ENCODE measurements at places on chromosomes 12 and 14. TPM values are rescaled to one million over a fixed set of nuclear protein-coding genes. Genes with fewer than 3 reads are reported as not detected.

DNA sequence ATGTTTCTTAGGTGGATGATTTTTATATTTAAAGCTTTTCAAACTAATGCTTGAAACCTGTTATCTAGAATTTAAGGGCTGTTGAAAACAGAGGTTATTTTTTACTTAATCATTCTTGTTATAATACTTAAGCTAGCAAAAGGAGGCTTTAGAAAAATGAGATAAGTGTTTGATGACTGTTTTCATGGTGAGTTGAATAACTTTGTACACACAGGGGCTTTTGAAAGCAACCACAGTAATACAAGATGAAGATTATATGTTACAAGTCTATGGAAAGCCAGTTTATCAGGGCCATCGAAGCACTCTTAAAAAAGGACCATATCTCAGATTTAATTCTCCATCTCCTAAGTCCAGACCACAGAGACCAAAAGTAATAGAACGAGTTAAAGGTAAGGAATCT, 33.3 kb downstream of the KIAA0586 start:
- DNase-seq, result no peak
- no peak overlapping the region for H3K27ac ChIP-seq
- H3K27me3 ChIP-seq, result no peaks in the 10 kb centered on the region
- peaks cover 8% of the 10 kb centered on the region for H3K4me1 ChIP-seq
- H3K36me3 ChIP-seq, result no peaks in the 10 kb centered on the region

DNA sequence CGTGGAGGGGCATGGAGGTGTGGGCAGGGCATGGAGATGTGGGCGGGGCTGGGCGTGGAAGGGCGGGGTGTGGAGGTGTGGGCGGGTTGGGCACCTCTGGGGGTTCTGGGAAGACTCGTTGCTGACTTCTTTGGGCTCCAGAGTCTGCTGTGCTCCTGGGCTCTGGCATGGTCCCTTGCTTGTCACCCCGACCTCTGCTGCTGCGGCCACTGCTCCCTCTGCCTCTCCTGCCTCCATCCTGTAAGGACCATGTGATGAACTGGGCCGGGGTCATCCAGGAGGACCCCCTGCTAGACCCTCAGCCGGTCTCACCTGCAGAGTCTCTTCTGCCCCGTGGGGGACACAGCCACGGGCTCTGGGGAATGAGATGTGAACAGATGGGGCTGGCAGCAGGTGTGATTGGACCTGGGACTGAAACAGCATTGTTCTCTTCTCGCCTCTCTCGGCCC, 15.3 kb downstream of the NOC4L start:
- DNase-seq, result no peak
- no peak overlapping the region for H3K27ac ChIP-seq
- H3K4me1 ChIP-seq, result no peaks in the 10 kb centered on the region
- no peak overlapping the region for H3K4me3 ChIP-seq

SMIM41 gene
- not detected for total RNA-seq

- H3K27me3 ChIP-seq, result no peaks in the 10 kb centered on the region
- H3K4me3 ChIP-seq, result no peak overlapping the region
- no peak for DNase-seq
Observed at GRCh38 chr14:36279306-36280190, 40.9 kb downstream of the MBIP start.

SLC25A29 gene
- total RNA-seq, result 6.9 TPM

DNA sequence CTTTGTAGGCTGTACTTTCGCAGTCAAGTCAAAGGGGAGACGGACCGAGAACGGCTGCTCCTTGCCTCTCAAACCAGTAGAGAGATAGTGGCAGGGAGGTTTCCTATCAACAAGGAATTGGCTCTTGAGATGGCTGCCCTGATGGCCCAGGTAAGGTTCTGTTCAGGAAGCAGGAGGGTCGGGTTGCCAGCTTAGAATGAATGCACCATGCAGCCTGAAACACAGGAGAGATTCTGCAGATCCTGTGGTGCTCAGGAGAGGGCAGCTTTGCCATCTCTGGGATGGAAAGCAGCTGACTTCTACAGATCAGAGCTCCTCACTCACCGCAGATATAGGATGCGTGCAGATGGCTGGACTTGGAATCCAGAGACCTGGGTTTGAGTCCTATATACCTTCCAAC, 18.0 kb downstream of the PIGH start:
- H3K27me3 ChIP-seq, result no peaks in the 10 kb centered on the region
- no peak overlapping the region for H3K4me3 ChIP-seq

All from PC-9 (cell line).